ENCODE measurements at places on chromosomes 16 and 17.

GRCh38 chr17:79777120-79777893 is 641 bp upstream of the CBX2 start:
- DNase-seq, result peak; percentile 84

GRCh38 chr16:56848955-56849689 is 15.9 kb upstream of the SLC12A3 start:
- DNase-seq, result no peak

DNA sequence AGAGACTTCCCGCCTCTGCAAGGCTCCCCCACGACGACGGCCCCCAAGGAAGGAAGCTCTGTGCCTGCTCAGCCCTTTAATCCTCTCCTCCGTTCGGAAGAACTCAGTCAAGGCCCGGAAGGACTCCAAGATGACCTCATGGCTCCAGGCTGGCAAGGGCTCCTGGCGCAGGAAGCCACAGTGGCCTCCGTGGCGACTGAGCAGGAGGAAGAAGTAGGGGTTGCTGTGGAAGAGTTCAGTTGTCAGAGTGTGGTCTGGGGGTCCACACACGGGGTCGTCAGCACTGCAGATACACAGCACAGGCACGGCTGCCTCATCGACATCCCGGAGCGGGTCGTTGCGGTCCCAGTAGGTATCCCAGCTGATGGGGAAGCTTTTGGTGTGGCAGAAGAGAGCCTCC is 4.2 kb downstream of the ABHD15 start:
- no peak for DNase-seq

DNA sequence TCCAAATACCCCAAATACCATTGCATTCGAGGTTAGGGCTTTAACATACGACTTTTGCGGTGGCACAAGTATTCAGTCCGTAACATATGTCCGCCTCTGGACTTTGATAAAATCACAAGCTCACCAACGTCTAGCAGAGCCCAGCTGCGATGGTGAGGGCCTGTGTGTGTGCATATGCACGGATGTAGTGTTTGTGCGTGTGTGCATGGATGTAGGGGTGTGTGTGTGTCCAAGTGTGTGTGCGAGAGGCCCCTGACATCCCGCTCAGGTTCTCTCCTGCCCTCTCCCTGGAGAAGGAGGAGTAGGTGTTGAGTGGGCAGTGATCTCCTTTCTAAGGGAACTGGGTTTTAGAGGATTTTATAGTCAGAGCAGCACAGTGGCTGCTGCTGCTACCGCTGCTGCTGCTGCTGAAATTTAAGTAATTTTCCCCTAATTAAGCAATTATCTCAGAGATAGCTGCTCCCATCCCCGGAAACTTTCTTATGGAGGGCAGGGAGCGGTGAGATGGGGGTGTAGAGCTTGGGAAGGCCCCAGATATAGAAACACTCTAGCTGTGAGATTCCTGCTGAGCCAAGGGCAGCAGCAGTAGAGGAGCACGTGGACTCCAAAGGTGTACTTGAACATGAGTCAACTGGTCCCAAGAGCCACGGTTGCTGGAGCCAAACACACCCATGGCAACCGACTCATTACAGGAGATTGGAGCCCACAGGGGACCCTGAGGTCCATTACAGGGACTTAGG is 121.7 kb upstream of the SDK2 start:
- no peak for DNase-seq

DNA sequence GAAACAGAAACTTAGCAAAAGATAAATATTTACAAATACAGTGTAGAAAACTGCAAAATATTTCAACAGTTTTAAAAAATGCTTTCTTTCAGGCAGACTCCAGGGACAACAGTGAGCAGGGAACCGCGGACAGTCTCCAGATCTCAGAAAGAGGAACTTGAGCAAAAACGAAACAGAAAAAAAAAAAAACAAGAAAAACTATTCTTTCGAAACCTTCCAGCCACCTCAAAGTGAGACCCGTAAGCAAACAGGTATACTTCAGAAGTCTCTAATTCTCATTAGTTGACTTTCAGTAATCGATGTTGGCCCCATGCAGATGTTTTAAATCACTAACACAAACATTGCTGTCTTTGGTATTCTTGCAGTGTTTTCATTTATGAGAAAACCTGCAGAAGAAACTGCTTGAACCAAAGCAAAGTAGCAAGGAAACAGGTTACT is 15.7 kb upstream of the CCL1 start:
- no peak for DNase-seq

- no peak for DNase-seq
These were observed 77.8 kb downstream of the RTN4RL1 start for GRCh38 chr17:1947229-1947742.

GRCh38 chr17:56595831-56596690 is 2.6 kb downstream of the NOG start:
- peak; percentile 45 for DNase-seq

DNA sequence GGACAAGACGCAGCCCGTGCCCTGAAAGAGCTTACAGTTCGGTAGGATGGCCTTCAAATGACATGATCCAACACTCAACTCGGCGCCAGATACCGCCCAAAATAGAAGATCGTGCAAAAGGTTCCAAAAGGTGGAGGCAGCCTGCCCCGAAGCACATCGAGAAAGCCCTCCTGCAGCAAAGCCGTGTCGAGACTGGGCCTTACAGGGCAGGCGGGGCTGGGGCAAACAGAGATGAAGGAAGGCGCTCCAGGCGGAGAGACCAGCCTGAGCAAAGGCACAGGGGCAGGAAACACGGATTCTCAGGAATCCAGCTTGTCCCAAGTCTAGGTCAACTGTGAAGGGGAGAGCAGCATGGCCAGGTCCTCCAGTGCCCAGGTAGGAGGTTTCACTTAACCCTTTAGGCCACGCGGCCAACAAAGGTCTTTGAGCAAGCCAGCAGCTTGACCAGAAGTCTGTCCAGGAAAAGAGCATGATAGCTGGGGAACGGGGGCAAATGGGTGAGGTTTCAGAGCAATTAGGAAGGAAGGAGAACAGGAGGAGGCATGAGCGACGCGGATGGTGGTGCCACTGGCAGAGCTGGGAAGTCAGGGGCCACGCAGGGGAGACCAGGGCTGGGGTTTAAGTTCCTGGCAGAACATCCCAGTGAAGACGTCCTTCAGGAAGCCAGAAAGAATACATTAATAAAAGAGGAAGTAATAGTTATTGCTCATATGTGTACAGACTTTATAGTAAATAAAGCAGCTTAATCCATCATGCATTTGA is 21.2 kb upstream of the EIF1 start:
- DNase-seq, result no peak

GRCh38 chr17:30477083-30477773 is at the start of gene GOSR1:
TSS of gene GOSR1 (plus strand) at chr17:30477408. CDS start at chr17:30477434, 26 bp downstream.
- peak; percentile 95 for DNase-seq

DNA sequence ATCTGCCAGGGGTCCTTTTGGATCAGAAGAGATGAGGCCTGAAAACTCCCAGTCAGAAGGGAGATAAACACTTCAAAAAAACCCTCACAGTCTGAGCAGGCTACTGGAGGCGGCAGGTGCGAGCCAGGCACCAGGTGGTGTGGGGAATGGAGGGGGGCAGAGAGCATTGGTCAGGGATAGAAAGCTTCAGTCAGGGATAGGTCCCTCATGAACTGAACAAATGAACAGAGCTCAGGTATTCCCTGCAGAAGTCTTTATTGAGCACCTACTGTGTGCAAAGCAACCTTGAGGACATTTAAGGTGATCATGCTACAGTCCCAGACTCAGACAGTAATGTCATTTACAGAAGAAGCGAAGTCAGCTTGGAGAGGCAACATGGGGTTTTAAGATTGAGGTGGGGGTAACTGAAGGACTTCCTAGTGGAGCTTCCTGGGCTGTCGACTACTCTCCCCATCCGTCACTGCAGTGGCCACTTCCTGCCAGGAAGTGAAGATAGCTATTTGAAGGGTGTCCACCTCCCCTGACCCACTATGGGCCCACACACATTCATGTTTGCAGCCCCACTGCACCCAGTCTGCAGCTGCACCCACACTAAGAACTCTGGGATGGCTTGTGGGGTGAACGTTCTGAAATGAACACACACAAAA is 3.2 kb downstream of the KIFC3 start:
- no peak for DNase-seq

DNA sequence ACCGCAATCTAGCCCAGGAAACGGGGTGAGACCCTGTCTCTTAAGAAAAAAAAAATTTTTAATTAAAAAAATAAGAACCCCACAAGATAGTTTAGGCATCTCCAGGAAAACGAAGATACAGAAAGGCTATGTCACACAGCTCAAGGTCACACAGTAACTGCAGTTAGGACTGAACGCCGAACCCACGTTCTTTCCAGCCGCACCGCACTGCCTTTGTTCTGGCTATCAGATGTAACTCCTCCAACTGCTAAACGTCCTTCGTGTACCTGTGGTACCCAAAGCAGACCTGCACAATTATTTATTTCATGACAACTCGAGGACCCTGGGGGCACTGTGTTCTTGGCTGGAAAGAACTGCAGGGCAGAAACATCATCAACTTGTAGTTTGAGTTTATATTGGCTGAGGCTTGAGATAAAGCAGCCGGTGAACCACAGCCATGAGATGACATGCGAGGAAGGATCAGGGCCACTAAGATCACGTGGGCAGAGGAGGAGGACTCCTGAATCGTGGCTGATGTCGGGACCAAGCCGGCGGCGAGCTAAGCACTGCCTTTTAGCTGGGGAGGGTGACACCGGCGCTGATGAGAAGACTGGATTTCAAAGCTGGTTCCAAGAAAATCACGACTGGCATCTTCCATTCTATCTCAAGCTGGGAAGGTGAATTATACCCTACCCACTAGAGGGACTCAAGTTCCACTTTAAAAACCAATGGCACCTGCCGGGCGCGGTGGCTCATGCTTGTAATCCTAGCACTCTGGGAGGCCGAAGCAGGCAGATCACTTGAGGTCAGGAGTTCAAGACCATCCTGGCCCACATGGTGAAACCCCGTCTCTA is 20.7 kb upstream of the MNT start:
- DNase-seq, result no peak

- peak; percentile 87 for DNase-seq
These were observed 19.8 kb downstream of the SMTNL2 start for GRCh38 chr17:4604111-4604644.

DNA sequence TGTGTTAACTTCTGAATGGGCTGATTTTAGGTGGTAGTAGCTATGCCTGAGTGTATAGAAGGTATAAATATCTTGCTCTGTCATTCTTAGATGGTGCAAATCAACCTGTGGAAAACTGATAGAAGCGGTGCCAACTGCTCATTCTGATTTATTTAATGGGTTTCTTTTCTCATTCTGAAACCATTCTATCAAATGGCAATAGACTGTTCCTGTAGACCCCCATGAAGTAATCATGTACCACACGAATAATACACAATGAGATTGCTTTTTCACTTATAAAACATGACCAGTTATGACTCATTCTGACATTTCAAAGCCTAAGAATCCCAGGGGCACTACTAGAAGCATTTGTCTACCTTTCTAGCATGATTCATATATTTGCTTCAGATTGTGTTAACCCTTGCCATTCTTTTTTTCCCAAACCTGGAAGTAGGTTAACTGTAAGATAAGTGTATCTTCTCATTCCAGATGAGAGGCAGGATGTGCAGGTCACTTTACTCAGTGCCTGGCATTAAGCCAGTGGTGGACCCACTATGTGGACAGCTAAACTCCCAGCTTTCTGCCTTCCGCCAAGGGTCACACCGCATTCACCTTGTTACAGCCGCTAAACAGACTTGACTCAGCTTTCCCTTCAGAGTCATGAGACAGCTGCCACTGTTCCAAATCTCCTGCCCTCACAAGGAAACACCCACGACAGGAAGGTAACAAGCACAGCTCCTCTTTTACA is 16.4 kb upstream of the SLC16A11 start:
- DNase-seq, result no peak

DNA sequence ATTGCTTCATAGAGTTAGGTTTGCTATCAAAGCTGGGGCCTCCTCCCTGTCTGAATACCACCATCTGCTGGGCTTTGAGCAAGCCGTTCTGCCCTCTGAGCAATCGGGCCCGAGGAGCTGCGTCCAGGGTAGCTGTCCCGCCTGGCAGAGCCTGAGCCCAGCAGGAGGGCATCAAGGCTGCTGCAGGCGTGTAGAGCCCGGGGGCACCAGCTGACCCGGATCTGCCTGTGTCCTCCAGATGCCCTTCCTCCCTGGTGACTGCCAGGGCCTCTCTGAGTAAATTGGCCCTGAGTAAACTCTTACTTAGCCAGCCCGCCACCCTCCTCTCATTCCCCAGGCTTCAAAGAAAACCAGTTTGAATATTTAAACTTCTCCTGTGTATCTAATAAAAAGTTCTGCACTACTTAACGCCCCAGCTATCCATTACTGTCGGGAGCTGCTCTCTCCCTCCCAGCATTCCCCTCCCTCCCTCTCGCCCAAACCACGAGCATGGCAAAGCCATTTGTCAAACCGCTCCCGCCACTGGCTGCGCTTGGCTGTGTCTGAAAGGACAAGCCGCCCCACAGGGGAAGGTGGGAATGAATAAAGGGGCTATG is 16.4 kb downstream of the CDK5RAP3 start:
- DNase-seq, result peak; percentile 52

DNA sequence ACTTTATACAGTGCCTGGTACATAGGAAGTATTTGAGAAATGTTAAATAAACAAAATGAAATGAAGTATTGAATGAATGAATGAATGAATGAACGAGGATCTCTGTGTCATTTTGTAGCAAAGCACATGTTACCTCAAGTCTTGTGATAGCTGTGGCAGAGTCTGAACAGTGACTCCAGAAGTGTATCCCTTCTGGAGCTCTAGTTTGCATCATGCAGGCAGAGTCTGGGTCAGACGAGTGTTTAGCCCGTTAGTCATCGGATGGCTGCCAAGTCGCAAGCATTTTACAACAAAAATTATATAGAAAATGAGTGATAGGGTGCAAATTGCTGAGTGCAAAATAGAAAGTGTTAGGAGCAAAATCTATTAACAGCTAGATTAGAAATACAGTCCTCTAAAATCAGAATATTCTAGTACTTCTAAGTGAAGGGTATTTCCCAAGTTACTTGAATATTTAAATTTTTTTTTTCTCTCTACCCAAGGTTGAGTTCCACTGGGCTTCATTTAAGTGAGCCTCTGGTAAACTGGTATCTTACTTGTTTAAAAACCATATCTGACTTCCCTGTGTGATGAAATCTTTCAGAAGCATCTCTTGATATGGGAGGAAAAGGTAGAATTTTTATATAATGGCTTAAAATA is 113.3 kb downstream of the FTO start:
- no peak for DNase-seq

DNA sequence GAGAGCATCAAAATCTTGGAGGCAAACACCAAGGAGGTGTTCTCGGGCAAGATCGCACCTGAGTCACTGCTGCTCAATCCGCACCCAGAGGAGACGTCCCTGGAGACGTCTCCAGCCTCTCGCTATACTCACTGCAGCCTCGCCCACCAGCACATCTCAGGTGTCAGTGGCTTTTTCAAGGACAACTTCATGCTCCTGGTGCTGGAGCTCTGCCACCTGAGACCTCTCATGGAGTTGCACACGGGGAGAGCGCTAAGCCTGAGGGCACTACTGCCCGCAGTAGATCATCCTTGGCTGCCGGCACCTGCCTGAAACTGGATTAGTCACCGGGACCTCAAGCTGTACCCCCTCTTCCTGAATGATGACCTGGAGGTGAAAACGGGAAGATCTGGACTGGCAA is 2.6 kb upstream of the MBTPS1 start:
- no peak for DNase-seq

GRCh38 chr17:27575912-27576252 is 55.1 kb upstream of the LGALS9 start:
- DNase-seq, result no peak
